ENCODE measurements at places on chromosomes 13 and 19.
A peak's percentile ranks its signal among the peaks of the same experiment; 100 is the strongest.

- DNase-seq = no peak
Measured at GRCh38 chr19:32603961-32604360, 23.0 kb downstream of the PDCD5 start.

GRCh38 chr19:16340092-16340491, 15.5 kb downstream of the KLF2 start:
- no peak for DNase-seq

GRCh38 chr13:37918116-37918714, 48.6 kb upstream of the TRPC4 start:
- no peak for DNase-seq

GRCh38 chr19:43316591-43317319, 36.7 kb upstream of the CD177 start:
- no peak for DNase-seq

- DNase-seq = no peak
Measured at GRCh38 chr19:55465460-55466240, 1.1 kb upstream of the C19orf85 start.

DNA sequence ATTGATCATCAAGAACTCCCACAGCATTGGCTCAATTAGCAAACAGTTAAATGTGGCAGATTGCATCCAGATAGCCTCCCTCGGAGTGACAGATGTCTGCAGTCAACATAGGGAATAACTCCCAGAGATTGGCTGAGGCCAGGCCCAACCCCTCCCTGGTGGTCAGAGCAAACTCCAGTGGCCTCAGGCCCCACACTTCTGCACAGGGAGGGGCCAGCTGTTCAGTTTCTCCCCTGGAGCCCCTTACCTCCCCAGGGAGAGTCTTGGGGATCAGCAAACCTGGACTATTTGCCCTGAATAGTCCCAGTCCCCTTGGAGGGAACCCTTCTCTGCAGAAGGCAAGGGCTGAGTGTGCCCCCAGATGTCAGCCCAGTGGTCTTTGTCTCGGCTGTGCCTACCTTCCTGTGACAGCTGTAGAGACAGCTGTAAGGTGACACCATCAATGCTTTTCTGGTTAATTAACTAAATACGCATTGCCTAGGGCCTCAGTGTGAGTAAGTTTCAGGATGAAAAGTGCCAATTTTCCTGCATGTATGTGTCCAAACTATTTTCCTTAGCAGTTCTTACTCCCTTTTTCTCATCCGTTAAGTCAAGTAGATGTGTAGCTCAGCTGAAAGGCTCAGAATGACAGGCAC, 102.7 kb upstream of the UQCRFS1 start:
- no peak for DNase-seq

DNA sequence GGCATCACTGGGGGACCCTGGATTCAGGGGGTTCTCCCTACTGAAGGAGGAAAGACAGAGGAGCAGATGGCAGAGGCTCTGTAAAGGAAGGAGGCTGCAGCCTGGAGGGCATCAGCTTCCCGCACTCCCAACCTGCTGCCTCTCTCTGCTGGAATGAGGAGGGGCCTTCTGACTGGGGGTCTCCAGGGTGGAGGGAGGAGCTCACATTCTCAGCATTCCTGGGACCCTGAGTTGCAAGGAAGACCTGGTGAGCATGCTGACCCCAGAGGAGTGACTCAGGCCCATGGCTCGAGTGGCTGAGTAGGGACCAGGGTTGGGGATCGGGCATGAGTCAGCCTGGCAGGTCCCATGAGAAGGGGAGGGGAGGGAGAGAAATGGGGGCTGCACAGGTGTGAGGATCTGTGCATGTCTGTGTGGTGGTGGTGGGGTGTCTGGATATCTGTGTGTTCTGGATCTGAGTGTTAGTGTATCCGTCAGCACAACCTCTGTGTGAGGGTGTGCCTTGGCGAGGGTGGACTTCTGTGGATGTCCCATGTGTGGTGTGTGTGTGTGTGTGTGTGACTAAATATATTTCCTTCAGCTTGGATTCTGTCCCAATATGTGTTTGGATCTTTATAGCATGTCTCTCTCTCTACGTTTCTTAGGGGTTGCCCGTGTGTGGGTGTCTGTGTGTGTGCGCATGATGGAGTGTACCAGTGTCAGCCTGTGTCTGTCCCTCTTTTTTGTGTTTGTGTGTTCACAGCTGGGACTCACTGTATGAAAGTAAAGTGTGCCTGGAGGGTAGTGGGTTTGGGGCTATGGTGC, 4.6 kb downstream of the AXL start:
- DNase-seq = no peak

DNA sequence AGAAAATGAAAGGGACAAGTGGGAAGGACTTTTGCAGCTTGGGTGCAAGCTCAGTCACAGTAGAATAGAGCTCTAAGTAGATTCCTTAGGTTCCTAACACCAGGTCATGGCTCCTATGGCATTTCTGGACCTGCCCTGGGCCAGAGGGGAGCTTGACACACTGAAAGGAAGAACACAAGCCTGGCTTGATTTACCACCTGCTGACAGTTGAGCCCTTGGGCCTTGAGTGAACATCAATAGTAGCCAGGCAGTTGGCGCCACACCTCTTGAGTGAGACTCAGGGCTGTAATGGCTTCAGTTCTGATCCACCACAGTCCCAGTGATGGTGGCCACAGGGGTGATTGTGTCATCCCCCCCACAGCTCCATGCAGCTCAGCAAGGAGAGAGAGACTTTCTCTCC, 221.9 kb upstream of the PCDH17 start:
- DNase-seq = no peak

DNA sequence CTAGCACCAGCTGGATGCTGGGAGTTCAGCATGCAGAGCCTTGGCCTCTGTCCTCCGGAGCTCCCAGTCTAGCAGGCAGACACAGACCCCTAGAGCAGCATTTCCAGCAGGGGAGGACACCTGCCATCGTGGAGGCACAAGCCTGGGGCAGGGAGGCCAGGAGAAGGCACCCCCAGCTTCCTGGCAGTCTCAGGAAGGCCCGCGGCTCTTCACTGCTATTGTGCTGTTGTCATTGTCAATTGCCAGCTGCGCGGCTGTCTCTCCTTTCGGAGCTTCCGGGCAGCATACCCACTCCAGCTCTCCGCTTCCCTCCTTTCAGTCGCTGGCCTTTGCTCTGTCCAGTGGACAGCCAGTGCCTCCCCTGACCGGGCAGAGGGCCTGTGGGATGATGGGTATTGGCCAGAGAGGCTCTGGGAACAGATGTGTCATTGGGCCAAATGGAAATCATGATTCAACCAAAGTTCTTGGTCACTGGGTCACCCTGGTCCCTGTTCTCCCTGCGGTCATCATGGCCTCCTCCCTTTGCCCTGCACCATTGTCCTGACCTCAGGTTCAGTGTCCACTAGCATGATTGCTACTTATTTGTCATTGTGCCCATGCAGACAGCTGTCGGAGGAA, 93.0 kb downstream of the SLC7A1 start:
- DNase-seq = no peak

GRCh38 chr13:51849145-51850101, 4.4 kb upstream of the TMEM272 start:
- peak; percentile 18 for DNase-seq

GRCh38 chr13:110916301-110917142, 1.7 kb upstream of the ANKRD10 start:
- no peak for DNase-seq

- no peak for DNase-seq
Measured at GRCh38 chr13:21583478-21583877, 20.5 kb downstream of the MICU2 start.

DNA sequence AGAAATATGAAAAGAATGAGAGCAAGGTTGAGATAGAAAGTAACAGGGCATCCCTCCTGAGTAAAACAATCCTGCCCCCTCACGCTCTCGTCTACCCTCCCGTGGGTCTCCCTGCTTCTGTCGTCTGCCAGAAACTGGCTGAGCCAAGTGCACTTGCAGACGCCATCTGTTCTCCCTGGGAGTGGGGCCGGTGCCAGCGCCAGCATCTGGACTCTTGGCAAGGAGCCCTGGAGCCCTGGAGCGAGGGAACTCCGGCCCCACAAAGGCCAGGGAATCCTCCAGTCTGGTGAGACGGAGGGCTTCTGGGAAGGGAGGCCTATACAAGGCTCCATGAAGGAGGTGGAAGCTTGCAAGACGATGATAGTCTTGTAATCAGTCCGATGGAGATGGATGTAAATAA, 2.3 kb upstream of the TMEM91 start:
- no peak for DNase-seq

DNA sequence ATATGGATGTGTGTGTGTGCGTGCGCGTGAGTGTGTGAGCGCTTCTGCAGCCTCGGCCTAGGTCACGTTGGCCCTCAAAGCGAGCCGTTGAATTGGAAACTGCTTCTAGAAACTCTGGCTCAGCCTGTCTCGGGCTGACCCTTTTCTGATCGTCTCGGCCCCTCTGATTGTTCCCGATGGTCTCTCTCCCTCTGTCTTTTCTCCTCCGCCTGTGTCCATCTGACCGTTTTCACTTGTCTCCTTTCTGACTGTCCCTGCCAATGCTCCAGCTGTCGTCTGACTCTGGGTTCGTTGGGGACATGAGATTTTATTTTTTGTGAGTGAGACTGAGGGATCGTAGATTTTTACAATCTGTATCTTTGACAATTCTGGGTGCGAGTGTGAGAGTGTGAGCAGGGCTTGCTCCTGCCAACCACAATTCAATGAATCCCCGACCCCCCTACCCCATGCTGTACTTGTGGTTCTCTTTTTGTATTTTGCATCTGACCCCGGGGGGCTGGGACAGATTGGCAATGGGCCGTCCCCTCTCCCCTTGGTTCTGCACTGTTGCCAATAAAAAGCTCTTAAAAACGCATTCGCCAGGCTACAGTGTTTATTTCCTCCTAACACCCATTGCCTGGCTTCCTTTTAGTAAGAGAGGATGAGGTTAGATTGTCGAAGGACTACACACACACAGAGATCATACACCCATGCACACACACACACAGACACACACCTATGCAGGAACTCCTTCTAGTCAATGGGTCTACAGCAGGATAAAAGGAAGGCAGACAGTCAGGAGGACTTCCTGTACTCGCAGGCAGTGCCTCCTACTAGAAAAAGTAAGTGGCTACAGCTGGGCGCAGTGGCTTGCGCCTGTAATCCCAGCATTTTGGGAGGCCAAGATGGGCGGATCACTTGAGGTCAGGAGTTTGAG, 7.1 kb downstream of the FOSB start:
- no peak for DNase-seq

DNA sequence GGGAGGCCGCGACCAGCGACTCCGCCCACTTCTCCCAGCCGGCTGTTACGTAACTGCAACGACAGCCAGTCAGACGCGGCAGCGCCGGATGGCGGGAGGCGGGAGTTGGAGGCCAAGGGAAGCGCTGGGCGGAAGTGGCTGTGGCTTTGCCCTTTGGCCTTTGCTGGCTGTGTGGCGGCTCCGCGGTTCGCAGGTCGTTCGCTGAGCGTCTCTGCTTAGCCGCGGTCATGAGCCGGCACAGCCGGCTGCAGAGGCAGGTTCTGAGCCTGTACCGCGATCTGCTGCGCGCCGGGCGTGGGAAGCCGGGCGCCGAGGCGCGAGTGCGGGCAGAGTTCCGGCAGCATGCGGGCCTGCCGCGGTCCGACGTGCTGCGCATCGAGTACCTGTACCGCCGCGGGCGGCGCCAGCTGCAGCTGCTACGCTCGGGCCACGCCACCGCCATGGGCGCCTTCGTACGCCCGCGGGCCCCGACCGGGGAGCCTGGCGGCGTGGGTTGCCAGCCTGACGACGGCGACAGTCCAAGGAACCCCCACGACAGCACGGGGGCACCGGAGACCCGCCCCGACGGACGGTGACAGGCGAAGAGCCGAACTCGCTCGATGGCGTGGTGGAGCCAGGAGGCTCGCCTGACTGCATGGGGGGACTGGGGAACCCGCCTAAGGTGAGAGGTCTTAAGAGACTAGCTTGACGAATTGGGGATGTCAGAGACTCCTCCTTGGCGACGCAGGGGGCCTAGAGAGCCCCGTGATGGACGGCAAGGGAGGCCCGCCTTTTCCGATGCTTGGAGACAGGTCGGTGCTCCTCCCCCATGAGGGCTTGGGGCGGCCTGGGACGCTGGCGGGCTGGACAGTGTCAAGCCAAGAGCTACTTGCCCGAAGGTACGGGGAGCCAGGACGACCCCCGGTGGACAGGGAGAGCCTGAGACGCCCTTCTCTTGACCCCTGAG, at the start of gene SDHAF1:
Gene SDHAF1, plus strand, starts transcription at position 141 of the 946 bp plus-strand sequence. Its CDS starts 87 bp downstream, at position 228.
- DNase-seq = peak; percentile 95

DNA sequence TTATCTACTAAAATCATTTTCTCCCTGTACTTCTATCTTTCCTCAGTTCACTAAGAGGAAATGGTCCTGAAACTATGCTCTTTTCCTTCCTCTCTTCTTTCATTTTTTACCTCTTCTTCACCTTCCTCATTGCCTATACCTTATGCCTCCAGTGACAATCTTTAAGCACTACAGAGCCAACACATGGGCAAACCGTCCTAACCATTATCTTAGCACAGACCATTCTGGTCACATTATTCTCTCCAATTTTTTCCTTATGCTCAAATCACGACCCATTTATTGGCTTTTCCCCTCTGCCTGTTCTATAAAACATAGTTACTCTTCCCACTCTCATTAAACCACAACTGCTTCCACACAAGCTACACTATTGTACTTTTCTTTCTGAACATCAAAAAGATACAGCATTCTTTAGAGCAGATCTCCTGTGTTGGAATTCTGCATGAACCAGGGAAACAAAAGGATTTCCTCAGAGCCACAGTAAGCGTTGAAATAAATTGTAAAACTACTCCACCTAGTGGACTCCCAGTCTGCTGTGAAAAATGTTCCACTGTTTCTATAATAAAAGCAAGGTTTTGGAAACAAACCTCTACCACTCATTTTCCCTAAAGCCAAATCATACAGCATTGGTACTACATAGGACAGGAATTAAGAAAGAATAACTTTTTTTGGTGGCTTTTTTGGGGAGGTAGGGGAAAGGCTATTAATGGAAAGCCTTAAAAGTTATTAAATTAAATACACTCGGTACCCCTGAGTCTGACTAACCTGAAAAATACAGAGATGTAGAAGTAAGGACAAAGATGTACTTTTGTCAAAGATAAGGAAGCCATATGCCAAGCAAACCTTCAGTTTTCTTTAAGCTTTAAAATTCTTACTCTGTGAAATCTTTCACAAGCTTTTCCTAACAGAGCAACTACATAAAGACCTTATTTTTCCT, 19.5 kb downstream of the NUFIP1 start:
- DNase-seq = no peak

DNA sequence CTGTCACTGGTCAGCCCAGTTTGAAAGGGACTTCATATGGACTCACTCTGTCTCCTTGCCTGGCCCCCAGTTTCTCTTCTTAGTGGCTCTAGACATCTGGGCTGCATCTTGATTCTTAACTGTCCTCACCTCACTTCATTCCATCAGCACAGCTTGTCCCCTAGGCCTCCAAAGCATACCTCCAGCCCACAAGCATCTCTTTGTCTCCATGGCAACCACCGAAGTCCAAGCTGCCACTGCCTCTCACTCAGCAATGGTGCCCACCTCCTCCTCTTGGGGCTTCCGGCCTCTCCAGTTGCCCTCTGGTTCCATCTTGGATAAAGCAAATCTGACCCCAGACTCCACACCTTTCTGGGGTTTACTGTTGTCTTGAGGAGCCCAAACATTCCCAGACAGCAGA, 9.9 kb upstream of the KLHL26 start:
- no peak for DNase-seq

- DNase-seq = no peak
Measured at GRCh38 chr13:24279327-24280110, 29.9 kb upstream of the C1QTNF9 start.

GRCh38 chr13:82758044-82758443, 1124.2 kb downstream of the SLITRK1 start:
- no peak for DNase-seq

Data from activated naive CD4-positive, alpha-beta T cell treated with anti-CD3 and anti-CD28 coated beads, Interleukin-2, amount 50 U/mL, for 16 hours (primary cell).